ENCODE measurements at places on chromosomes 6 and 20. TPM values are rescaled to one million over a fixed set of nuclear protein-coding genes. Genes with fewer than 3 reads are reported as not detected.

The CST2 gene
- total RNA-seq: not detected

The BCAS1 gene
- 0.17 TPM for total RNA-seq

DNA sequence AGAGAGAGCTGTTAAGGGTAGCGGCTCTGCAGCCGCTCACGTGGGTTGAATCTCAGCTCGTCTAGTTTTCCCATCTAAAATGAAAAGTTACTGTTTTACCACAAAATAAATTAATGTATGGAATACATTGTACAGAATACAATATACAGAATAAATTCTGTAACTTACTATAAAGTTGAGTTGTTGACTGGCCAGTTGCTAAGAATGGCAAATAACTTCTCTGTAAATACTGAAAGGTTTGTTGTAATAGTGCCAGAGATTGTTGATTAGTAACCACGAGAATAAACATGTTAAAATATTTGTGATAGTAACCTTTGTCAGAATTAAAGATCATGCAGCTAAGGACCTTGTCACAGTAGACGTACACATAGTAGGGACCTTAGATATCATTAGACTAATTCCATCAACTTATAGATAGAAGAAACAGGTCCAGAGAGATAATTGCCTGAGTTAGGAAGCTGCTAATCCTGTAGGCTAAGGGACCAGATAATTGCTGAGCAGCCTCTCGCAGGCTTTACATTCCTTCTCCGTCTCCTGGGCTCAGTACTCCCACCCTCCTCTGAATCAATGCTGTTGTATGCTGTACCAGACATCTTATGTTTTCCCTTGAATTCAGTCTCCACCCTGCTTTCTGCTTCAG is 544 bp upstream of the NRM start:
- no peak for DNase-seq

DNA sequence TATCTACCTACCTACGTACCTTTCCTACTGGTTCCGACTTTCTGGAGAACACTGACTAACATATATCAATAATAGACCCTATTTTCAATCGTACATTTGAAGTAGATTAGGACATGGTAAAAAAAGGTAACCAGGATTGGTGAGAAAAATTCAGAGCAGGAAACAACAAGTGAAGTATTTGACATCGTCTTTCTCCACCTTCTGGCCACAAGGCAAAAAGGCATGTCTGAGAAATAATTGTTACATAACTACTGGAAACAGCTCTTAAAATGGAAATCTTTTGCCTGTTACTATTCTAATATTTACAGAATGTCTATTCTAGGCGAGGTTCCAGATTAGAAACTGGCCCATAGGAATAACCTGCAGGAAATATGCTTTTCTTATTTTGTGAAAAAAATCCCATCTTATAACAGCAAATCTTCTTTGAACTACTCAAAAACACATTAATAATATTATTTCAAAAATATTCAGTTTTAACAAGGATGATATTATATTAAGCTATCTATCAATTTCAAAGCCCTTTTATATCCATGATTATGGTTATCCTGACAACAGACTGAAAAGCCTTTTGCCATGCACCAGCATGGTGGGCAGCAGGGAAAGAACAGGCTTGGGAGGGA is 80.8 kb downstream of the RCAN2 start:
- DNase-seq: peak; percentile 60

DNA sequence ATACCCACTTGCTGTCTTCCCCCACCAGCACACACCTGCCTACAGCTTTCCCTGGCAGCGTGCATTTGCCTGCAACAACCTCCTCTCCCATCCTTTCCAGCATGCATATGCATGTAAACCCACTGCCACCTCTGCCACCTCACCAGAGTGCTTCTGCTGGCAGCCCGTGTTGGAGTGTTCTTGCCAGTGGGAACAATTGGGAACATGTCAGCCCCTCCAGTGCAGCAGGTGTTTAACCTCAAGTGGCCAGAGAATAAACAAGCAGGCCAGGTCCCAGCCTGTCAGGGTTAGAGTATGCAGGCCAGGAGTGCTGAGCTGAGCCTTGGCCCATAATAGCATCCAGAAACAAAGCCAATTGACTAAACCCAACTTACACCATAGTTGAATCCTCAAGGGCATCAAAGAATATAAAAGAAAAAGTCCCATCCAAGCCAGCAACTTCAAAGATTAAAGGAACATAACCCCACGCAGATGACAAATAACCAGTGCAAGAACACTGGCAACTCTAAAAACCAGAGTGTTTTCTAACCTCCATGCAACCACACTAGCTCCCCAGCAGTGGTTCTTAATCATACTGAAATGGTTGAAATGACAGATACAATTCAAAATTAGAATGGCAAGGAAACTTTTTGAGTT is 1212.1 kb upstream of the CITED2 start:
- no peak for DNase-seq

DNA sequence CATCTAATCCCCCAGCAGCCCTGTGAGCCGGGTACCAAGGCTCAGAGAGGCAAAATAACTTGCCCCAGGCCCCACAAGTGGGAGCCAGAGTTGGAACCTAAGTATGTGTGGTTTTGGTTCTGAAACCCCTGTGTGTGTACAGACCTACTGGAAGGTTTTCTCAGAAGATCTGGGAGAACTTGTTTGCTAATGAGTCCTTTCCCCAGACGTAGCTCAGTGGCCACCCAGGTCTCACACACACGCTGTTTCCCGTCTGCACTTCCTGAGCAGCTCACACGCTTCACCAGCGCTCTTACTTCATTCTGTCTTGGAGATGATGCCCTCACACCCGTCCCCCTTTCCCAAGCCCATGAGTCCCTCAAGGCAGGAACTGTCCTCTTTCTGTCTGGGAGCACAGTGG is 8.2 kb downstream of the CCN5 start:
- DNase-seq: no peak

GRCh38 chr6:39268171-39268570 is 38.9 kb upstream of the KCNK5 start:
- DNase-seq: no peak

DNA sequence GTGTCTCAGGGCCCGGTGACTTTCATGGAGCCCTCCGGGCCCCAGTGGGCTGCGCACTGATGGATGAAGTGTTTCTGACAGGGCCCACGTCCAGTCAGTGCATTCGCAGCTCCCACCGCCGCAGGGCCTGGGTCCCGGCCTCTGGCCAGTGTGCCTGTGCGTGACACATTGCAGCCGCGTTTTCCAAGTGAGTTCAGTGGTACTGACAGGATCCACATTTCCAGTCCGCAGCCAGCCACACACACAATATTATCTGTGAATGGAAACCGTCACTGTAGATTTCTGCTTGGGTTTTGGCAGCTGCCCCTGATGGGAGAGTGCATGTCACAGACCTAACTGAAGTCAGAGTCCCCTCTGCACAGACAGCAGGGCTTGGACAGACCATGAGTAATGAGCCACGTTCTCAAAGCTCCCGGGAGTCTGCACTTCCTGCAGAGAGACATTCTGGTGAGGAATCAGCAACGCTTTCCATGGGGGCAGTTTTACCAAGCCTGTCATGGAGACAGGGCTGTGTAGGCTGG is 171.4 kb downstream of the MYLK4 start:
- no peak for DNase-seq
